ENCODE measurements at places on chromosomes 6 and 20. TPM values are rescaled to one million over a fixed set of nuclear protein-coding genes. Genes with fewer than 3 reads are reported as not detected.

GRCh38 chr20:11922561-11922960 is 4.9 kb downstream of the BTBD3 start:
- no peak for DNase-seq

- no peak for DNase-seq
Measured at GRCh38 chr20:44035924-44036323, 121.3 kb downstream of the TOX2 start.

DNA sequence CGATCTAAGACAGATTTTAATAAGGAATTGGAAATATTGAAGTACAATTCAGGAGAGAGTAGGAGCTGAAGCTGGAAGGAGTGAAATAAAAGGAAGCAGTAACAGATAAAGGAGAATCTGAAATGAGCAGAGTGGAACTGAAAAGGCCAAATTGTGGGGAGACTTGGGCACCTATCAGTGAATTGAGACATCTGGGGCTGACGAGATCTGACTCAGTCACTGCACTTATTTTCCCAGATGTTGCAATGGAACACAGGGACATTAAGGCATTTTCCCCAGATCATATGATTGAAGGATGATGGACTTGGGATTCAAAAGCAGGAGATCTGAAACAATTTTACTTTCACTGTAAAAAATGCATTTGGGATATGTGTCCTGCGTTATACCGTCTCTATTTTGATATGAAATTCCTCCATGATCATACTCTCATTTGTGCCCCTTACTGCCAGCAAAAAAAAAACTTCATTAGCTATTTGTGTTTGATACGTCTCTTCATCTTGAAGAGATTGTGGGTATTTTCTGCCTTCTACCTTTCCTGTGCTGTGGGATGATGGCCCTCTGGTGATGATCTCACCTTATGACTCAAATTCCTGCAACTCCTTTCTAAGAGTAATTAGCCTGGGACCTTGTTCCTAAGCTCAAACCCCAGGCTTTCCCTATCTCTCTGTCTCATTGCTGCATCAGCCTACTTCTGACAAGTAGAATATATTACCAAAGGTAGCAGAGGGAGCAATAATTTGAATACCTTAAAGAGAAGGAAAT is 278.5 kb upstream of the MAN1A1 start:
- DNase-seq = no peak

The BNIP5 gene
- polyA plus RNA-seq = not detected

DNA sequence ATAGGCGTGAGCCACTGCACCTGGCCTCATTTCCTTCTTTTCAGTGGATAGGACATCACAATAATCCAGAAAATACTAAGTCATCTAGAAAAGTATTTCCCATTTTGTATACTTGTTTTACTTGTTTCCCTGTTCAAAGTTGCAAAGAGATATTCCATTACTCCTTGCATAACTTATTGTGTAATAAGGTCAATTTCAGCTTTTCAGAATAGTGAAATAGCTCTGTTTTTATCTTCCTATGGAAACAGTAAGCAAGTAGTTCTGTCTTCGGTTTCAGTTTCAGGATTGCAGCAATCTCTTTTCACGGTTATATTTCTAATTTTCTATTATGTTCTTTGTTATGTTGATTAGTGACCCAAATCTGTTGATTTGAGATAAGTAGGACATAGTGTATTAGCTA is 6.0 kb downstream of the STX11 start:
- no peak for DNase-seq

DNA sequence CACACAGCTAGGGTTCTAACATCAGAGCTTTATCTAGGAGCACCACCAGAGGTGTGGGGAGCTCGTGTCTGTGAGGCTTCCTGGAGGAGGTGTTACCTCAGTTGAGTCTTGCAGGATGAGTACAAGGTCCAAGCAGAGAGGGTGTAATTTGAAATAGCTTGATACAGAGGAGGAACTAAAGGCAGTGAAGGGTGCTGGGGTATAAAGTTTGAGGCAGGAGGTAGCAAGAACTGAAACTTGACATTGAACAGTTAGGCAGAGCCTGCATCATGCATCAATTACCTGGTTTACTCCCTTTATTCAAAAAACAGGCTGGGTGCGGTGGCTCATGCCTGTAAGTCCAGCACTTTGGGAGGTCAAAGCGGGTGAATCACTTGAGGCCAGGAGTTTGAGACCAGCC is 241.2 kb downstream of the UST start:
- no peak for DNase-seq

The NOL7 gene
- 20.5 TPM for polyA plus RNA-seq

DNA sequence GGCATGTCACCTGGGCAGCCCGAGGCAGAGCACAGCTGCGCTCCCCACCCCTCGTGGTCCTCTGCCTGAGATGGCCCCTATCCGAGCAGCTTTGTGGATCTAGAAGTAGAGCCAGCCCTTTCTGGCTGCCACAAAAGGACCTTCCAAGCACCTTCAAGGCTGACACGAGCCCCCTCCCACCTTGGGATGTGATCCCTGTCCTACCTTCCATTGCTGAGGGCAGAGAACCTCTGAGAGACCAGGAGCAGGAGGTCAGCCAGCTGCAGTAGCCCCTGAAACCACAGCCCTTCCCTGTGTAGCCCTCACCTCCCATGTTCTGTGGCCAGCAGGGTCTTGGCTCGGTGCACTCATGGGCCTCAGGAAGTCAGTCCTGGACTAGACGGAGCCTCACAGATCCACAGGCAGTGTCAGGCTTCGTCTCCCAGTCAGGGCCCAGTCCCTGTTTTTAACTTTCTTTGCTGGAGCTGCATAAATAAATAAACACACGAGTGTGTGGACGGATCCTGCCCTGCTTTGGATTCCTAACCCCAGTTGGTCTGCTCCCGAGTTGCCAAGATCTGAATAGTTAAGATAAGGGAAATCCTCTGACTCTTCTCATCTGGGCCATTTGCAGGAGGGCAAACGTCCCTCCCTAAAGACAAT is 507.7 kb downstream of the PREX1 start:
- DNase-seq = no peak

DNA sequence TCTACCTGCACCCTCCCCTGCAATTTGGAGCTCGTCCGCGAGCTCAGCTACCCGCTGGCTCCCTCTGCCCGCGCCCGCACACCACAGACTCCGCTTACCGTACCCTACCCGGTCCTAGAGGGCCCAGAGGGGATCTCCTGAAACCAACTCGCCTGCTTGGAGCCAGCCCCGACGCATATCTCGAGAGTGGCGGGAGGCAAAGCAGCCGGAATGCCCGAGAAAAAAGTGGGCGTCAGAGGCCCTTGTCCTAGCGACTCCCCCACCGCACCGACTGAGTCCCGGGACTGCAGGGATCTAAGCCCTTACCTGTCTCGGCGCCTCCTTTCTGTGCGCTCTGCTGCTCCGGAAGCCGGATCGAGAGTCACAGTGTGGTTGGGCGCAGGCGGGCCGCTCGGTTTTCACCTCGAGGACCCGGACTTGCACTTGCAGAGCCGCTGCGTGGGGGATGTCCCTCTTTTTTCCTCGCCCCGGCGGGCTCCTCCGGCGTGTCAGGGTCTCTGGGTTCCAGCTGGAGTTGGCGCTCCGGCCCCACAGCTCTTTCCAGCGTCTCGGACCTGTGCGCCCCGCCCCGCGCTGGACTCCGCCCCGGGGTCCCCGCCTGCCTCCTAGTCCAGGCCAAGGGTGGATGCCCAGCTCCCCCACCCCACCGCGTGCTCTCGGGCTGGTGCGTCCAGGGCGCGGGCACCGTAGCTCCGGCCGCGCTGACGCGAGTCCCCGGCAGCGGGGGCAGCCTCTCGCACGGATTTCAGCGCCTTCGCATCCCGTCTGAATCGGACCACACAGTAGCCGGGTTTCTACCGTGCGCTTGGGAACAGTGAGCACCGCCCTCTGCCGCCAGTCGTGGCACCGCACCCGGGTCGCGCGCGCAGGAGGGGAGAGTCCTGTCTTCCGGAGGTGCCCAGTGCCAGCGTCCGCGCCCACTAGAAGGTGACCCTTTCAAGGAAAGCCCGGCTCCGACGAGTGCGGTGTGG is at the start of gene PROKR2:
TSS of gene PROKR2 (minus strand) at position 767 of the 971 bp plus-strand sequence. CDS start 2,585 bp downstream, outside the sequence.
- no peak for DNase-seq
